NCI-H82 (cell line): ENCODE measurements at places on chromosomes 6 and 20.

- no peak for DNase-seq
These were observed 33.4 kb upstream of the RIMS1 start for GRCh38 chr6:71852948-71853347.

- no peak for DNase-seq
These were observed 38.6 kb downstream of the SYNJ2 start for GRCh38 chr6:158020272-158020711.

- no peak for DNase-seq
These were observed 51.0 kb downstream of the FAM184A start for GRCh38 chr6:119027465-119027864.

GRCh38 chr6:110544472-110544871 is 68.1 kb upstream of the SLC22A16 start:
- no peak for DNase-seq

DNA sequence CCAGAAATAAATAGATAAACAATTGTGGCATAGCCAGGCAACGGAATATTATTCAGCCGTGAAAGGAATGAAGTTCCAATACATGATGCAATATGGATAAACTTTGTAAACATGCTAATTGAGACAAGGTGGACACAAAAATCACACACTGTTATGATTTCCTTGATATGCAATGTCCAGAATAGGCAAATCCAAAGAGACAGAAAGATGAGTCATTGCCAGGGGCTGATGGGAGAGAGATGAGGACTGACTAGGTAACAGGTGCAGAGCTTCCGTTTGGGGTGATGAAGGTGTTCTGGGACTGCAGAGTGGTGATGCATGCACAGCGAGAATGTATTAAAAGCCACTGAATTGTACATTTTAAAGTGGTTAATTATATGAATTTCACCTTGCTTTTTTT is 31.1 kb upstream of the SPO11 start:
- DNase-seq = no peak

GRCh38 chr20:31836853-31837608 is 8.4 kb downstream of the FOXS1 start:
- DNase-seq = no peak

GRCh38 chr6:151721671-151722070 is 85.8 kb upstream of the ESR1 start:
- DNase-seq = peak; percentile 98

DNA sequence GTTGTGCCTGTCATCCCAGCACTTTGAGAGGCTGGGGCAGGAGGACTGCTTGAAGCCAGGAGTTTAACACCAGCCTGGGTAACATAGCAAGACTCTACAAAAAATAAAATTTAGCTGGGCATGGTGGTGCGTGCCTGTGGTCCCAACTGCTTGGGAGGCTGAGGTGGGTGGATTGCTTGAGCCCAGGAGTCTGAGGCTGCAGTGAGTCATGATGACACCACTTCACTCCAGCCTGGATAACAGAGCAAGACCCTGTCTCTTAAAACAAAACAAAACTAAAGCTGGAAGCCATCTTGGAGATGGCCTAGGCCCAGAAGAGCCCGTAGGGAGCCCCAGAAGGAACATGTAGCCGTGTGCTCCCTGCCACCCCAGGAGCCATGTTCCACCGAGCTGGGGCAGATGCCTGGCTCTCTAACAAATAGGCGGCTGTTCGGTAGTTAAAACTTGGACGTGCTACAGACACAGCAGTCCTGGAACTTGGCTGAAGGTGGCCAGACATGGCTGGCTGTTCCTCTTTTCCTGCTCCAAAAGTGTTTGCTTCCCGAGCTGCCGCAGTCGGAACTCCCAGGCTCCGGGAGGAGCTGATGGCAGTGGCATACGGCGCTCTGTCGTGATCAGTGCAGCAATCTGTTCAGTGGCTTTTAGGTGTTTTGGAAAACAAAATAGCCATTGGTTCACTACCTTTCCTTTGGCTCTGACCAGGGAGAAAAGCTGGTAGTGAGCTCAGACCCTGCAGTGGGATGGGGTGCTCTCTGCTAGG is 37.0 kb downstream of the DYNLT1 start:
- no peak for DNase-seq

DNA sequence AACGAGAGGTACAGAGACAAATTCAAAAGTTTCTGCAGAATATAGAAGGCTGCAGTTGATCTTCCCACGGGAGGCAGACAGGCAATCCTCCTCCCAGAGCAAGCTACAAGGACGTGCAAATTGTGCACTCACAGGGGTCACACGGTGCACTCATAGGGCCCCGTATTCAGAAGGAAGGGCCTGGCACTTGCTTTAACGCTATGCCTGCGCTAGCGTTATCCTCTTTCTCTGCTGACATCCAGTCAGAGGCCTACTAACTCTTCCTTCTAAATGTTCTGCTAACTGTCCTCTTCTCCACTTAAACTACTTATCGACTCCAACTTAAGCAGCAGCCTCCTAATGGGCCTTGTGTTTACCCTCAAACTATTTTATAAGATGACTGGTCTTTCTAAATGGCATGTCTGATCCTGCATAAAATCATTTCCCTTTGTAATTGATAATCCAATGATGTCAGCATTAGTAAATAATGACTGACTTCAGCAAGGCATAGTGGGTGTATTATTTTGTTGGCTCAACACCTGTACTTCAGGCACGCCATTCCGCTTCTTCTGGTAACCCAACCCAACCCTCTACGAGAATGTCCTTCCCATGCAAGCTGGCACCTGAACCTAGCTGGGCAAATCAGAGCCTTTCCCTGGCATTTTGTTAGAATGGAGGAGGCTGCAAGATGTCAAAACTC is 2.2 kb downstream of the IFNGR1 start:
- DNase-seq = peak; percentile 32

- no peak for DNase-seq
These were observed 12.5 kb downstream of the SYCP2 start for GRCh38 chr20:59920944-59921343.
